Stimulated activated CD4-positive, alpha-beta T cell treated with anti-CD3 and anti-CD28 coated beads, TNF-alpha, amount 100 ng/mL, for 24 hours (primary cell): ENCODE measurements at places on chromosomes 12 and 14.
A peak's percentile ranks its signal among the peaks of the same experiment; 100 is the strongest.

DNA sequence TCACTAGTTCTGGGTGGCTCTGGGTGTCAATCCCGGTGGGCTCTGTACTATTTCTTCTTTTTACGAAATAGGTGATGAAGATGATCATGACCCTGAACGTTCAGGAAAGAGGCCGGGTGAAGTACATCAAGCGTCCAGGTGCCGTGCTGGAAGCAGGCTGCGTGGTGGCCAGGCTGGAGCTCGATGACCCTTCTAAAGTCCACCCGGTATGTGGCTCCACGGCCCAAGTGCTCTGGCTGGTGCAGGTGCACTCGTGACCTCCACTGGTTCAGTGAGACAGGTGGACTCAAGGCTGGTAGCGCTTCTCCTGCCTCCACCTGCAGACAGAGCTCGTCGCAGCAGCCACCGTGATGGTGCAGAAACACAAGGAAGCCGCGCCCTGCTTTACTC is 85.1 kb downstream of the ACACB start:
- no peak for DNase-seq

DNA sequence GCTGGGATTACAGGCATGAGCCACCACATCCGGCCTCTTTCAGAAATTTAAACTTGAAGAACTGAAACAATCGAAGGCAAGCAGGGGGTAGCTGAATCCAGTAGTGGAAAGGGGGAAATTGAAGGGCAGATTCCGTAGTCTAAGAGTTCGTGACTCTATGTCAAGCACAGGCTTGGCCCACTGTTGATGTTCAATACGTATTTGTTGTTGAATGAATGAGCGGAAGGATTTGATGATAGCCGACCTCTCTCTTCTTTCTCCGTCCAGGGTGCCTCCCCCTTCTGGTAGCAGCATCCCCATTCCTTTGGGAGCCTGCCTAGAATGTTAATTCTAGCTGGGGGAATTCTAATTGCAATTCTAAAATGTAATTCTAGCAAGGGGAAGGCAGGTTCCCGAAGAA is 59.8 kb upstream of the MED13L start:
- DNase-seq = no peak

DNA sequence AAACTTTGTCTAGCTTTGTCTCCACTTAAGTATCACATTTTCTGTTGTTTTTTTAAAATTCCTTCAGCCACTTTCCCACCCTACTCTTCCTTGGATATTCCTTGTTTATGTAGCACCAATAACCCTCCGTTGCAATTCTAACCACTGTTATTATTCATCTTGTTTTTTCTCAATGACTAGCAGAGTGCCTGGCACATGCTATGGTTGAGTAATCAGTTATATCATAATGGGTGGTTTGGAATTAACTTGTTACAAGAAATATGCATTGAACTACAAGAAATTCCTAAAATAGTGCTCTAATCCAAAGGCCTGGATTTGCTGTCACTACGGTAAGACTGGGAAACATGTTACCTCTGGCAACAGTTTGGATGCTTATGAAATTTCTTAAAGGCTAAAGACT is 756.6 kb downstream of the NOVA1 start:
- DNase-seq = no peak

DNA sequence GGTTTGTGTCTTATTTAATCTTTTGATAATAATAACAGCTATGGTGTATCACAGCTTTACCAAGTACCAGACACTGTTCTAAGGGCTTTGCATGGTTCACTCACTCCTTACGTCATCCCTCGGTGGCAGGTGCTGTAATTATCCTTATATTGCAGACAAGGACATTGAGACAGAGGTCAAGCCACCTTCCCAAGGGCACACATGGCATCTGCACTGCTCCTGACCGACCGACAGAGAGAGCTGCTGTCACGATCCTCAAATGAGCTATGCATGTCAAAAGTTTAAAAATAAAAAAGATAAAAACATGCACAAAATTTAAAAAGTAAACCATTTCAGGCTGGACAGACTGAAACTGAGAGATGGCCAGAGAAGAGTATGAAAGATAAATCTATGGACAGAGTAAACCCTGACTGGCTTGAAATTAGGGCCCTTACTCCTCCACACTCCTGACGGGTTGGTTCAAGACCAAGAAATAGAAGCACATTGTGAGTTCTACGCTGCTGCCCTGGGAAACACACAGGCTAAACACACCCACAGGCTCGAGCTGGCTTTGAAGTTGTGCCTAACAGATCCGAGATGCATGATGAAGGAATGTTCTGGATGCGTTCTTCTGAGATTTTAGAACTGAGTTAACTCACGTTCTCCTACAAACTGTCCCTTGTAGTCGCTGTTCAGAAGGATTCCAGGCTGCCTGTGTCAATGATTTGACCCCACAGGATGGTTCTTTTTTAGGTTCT is 268.7 kb downstream of the ZFP36L1 start:
- no peak for DNase-seq

DNA sequence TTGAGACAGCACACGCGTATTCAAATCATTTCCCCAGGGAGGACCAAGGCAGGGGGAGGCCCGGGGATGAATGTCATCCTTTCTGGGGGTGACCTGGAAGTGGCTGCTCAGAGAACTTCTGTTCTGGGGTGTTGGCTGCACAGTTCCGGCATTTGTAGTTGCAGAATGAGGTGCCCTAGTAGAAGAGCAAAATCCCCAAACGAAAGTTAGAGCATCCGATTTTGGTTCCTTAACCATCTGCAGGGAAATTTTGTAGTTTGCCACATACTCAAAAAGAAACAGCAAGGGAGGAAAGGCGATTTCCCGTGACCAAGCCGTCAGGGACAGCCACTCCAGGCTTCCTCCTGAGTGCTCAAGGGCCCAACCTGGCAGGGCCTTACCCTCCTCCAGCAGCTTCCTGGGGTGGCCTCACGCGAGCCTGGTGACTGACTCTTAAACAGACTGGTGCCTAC is 13.0 kb upstream of the TRAF3 start:
- no peak for DNase-seq

DNA sequence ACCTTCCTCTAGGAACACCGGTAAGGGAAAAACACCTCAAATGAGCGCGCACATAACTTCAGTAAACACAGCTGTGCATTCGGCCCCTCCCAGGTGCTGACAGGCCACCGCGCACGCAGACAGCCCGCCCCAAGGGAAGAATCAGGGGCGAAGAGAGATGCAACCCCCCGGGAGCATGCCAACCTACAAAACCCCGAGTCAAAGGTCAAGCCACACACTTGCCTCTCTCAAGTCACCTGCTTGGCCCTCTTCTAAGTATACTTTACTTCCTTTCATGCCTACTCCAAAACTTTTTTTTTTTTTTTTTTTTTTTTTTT is 2.3 kb upstream of the CYP46A1 start:
- no peak for DNase-seq

DNA sequence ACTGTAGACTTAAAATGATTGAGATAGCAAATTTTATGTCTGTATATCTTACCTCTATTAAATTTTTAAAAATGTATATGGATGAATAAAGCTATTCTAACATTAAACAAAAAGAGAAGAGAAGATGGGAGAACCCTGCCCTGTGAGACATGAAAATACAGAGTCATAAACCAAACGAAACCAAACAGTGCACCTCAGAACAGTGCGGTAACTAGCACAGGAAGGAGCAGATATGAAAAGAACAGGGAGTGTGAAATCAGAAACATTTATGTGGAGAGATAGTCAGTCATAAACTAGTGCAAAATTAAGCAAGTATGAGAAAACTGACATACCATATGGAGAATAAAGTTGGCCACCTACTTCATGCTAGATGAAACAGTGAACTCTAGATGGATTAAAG is 135.1 kb downstream of the ERC1 start:
- no peak for DNase-seq

GRCh38 chr12:1553536-1553935 is 40.8 kb downstream of the FBXL14 start:
- DNase-seq = no peak

GRCh38 chr12:38788106-38788505 is 117.3 kb downstream of the CPNE8 start:
- DNase-seq = no peak

- no peak for DNase-seq
These were observed 56.4 kb upstream of the STK38L start for GRCh38 chr12:27187697-27188096.

- peak; percentile 35 for DNase-seq
These were observed 3.7 kb upstream of the NECAP1 start for GRCh38 chr12:8078398-8078797.

DNA sequence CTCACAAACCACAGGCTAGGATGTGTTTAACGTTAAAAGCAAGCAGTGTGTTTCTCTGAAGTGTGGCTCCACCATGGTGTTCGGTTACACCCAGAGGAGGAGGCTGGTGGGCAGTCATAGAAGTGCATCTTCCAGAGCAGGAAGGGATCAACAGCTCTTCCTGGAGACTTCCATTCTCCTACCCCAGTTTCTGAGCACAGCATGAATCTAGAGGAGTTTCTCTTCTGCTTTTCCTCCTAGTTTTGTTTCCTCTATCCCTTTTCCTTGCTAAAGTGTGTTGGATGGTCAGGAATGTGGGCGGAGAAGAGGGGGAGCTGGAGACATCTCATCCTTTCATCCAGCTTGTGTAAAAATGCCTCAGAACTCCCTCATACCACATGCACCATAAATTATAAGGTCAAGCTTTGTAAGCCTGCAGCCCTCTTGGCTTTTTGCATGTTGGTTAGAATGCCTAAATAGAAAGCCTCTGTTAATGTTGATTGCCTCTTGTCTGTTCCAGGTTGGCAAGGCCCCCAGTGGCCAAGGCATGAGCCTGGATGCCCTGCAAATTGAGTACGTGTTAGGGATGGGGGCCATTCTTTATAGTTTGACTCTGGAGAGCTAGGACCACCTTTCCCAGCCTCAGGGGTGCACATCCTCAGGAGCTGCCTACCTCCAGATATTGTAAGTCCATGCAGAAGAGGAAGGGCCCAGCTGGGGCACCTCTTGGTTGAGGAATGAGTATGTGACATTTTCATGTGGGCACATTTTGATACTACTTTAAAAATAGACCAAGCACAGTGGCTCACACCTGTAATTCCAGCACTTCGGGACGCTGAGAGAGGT is 4.0 kb upstream of the CKAP4 start:
- DNase-seq = no peak

DNA sequence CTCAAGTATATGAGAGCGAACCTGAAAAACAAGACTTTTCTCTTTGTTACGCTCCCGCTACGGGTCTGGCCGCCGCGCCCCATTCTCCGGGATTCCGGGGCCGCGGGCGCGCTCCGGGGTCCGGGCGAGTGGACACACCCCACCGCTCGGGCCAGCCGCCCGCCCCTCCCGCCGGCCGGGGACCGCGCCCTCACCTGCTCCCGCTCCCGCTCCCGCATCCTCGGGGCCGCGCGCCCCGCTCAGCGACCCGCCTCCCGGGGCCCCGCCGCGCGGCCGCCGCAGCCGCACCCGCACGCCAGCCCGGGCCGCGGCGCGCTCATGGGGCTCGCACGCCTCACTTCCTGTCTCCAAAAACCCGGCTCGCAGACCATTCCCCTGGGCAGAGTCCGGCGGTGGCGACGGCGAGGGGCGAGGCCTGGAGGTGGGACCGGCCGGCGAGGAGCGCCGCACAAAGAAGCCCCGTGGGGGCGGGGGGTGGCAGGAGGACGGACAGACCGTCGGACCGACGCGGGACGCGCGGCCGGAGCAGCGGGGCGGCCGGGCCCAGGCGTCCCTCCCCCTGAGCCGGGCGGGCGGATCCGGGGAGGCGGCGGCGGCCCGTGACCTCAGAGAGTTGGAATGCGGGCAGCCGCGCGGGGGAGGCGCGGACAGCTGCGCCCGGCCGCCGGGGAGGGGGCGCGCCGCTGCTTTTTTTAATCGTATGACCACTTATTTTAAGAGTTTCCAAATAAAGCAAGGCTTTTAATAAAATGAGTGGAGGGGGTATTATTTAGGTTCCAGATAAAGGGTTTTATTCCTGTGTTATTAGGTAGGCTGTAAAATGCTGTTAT is at the start of gene PTPN21:
Gene PTPN21 (minus strand): TSS at position 551 of the 830 bp plus-strand sequence. CDS start 4,590 bp downstream, outside the sequence.
- DNase-seq = no peak

DNA sequence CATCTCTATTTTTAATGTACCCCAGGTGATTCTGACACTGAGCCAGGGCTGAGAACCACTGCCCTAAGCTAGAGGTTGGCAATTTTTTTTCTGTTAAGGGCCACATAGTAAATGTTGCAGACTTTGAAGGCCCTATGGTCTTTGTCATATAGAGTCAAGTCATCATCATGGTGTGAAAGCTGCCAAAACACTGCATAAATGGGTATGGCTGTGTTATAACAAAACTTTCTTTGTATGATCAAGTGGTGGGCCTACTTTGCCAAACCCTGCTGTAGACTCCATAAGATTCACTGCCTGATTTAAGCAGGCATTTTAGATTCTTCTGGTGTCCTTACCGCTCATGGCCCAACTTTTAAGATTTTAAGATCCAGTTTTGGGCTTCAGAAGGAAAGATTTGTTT is 76.8 kb downstream of the CLMN start:
- DNase-seq = no peak

GRCh38 chr12:44294649-44295048 is 458.8 kb downstream of the TMEM117 start:
- no peak for DNase-seq

GRCh38 chr12:122205053-122205925 is 1.8 kb downstream of the B3GNT4 start:
- no peak for DNase-seq

DNA sequence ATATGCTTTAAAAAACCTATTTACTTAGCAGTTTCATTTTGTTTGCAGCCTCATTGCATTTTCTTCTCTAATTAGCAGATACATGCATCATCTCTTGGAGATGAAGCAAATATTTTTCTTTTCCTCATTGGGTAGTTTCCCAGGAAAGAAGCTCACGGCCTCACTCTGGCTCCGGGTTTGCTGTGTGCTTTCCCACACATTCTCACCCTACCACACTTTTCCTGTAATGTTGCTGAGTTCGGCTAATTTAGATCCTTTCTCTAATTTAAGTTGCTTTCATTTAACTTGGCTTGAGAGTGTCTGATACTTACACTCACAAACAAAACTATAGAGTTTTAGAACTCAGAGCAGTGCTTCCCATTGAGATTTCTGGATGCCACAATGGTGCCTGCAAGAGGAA is 928.2 kb downstream of the NRXN3 start:
- DNase-seq = no peak

DNA sequence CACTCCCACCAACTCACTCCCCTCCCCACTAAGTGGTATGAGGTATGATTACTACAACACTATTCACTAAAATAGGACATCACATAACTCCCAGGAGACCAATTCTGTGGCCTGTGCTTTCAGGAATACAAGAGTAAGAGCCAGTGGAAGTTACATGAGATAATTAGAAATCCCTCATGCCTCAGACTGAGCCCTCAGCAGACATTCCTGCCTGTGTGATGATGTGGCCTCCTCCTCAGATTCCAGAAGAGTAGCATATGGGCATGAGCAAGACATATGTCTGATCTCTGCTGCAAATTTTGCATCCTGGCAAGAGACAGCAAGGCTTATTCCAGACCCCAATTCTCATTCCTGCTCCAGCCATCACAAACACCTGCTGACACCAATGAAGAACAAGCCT is 46.0 kb upstream of the BMP4 start:
- no peak for DNase-seq

- DNase-seq = no peak
These were observed 93.5 kb downstream of the LRRC74A start for GRCh38 chr14:76919431-76920330.

- no peak for DNase-seq
These were observed 1.2 kb downstream of the KIF26A start for GRCh38 chr14:104139460-104140212.
